ENCODE measurements at places on chromosomes 3 and 15.

GRCh38 chr3:66754613-66755012 is 243.5 kb upstream of the KBTBD8 start:
- no peak for DNase-seq

GRCh38 chr15:100559330-100559729 is 30.6 kb upstream of the CERS3 start:
- DNase-seq, result peak; percentile 49

- no peak for DNase-seq
Observed at GRCh38 chr3:141326123-141326522, 42.2 kb upstream of the ZBTB38 start.

- no peak for DNase-seq
Observed at GRCh38 chr3:171055336-171056178, 29.0 kb upstream of the SLC2A2 start.

DNA sequence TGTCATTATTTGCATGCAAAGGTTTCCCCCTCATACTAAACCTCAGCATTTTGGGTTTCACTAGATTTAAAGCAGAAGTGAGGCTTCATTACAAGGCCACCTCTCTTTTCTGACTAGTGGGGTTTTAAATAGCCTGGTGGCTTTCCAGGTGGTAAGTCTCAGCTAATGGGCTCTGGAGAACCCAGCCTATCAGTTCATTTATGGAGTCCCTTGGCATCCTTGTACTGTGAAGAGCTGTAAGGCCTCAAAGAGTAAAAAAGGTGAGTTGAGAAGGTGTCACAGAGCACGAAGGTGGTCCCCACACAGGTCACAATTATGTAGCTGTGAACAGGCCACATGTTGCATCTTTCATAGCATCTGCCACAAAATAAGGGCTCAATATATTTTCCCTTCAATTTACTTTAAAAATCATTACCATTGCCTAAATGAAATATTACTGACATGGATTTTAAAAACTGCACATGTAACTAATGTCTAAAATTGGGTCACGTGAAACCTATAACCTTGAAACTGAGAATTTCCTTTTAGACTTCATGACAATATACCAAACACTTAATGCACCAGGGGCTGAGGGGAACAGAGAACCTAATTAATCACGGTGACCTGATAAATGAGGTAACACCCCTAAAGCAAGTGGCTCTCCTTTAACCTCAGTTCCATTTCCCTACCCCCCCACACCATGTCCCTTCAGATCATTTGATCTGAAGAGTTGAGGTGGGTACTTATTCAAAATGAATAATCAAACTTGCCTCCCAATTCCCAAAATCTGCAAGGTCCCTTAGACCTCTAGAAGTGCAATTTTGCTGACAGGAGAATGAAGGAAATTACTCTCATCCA is 1.3 kb downstream of the NGLY1 start:
- no peak for DNase-seq

DNA sequence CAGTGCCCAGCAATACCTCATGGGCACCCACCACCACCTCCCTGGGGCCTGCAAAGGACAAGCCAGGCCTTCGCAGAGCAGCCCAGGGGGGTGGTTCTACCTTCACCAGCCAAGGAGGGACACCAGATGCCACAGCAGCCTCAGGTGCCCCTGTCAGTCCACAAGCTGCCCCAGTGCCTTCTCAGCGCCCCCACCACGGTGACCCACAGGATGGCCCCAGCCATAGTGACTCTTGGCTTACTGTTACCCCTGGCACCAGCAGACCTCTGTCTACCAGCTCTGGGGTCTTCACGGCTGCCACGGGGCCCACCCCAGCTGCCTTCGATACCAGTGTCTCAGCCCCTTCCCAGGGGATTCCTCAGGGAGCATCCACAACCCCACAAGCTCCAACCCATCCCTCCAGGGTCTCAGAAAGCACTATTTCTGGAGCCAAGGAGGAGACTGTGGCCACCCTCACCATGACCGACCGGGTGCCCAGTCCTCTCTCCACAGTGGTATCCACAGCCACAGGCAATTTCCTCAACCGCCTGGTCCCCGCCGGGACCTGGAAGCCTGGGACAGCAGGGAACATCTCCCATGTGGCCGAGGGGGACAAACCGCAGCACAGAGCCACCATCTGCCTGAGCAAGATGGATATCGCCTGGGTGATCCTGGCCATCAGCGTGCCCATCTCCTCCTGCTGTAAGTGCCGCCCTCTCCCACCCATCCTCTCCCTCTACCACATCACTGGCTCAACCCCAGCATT is 19.2 kb upstream of the BFSP2 start:
- DNase-seq, result no peak

GRCh38 chr15:98439523-98439942 is 208.8 kb upstream of the IGF1R start:
- DNase-seq, result no peak

DNA sequence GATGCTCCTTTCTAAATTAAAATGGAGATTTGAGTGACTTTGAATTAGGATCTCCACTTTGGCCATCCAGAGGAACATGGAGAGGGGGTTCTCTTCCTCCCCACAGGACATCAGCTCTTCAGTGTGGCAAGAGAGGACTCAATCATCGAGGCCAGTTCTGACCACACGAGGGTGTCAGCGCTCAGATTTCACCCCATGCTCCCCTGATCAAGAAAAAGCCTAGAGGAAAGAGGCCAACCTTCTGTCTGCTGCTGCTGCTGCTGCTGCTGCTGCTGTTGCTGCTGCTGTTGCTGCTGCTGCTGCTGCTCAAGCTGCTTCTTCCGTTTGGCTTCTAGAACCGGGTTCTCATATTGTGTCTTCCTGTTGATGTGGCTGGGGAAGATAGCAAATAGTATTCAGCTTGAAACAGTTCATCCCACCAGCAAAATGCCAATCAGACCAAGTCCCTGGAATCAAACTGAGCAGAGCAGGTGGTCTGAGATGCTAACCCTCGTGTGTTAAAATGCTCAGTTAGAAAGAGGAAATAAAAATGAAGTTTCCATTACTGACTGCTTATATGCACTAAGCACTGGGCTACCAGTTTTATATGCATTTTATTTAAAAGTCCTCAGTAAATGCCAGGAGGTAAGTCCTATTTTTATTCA is 599.0 kb downstream of the MAGI1 start:
- peak; percentile 47 for DNase-seq

GRCh38 chr15:86677278-86677677 is 597.6 kb downstream of the AGBL1 start:
- DNase-seq, result no peak

DNA sequence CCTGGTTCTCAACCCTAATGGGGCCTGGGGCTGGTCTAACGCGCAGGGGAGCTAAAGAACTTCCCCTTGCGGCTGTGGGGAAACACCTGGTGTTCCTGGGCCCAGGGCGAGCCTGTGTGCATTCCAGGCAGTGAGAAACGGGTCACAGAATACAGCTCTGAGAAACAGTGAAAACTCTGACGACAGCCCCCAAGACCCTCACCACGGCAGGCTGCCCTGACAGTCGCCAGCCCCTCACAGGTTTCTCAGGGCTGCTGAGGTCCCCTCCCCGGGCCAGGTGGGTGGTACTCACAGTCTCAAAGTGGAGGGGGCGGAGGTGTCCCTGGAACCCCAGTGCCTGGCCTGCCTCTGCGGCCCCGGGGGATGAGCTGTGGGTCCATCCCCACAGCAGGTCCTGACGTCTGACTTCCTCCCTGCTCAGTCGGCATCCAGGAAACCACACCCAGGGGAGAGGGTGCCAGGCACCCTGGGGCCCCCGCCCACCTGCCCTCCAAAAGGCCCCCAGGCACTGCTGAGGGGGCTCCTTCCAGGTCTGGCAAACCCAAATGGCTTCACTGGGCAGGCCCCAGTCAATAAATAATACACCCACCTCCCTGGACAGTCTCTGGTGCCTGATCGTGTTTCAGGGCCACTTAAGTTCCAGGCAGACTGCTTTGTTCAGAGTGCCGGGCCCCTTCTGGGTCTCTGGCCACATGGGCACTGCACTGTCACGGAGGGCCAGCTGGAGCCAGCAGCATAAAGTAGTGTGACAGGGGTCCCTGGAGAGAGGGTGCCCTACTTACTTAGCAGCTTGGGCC is 57.7 kb downstream of the IQSEC1 start:
- no peak for DNase-seq
